ENCODE measurements at places on chromosomes 4 and X. TPM values are rescaled to one million over a fixed set of nuclear protein-coding genes. Genes with fewer than 3 reads are reported as not detected.

The NR3C2 gene
- total RNA-seq: 0.23 TPM

The TEX11 gene
- total RNA-seq: not detected

The PRR32 gene
- not detected for total RNA-seq

The TNMD gene
- total RNA-seq: not detected

The CENPVL1 gene
- not detected for total RNA-seq

The ERCC6L gene
- total RNA-seq: 10.8 TPM

The FOXR2 gene
- not detected for total RNA-seq

The GIMD1 gene
- total RNA-seq: not detected

The RAB41 gene
- total RNA-seq: not detected

The PCYT1B gene
- 0.09 TPM for total RNA-seq

The LONRF3 gene
- total RNA-seq: not detected

The RADX gene
- 8.0 TPM for total RNA-seq
